ENCODE measurements at places on chromosomes 3 and 15. TPM values are rescaled to one million over a fixed set of nuclear protein-coding genes. Genes with fewer than 3 reads are reported as not detected.

ADIPOQ gene
- not detected for total RNA-seq

DNA sequence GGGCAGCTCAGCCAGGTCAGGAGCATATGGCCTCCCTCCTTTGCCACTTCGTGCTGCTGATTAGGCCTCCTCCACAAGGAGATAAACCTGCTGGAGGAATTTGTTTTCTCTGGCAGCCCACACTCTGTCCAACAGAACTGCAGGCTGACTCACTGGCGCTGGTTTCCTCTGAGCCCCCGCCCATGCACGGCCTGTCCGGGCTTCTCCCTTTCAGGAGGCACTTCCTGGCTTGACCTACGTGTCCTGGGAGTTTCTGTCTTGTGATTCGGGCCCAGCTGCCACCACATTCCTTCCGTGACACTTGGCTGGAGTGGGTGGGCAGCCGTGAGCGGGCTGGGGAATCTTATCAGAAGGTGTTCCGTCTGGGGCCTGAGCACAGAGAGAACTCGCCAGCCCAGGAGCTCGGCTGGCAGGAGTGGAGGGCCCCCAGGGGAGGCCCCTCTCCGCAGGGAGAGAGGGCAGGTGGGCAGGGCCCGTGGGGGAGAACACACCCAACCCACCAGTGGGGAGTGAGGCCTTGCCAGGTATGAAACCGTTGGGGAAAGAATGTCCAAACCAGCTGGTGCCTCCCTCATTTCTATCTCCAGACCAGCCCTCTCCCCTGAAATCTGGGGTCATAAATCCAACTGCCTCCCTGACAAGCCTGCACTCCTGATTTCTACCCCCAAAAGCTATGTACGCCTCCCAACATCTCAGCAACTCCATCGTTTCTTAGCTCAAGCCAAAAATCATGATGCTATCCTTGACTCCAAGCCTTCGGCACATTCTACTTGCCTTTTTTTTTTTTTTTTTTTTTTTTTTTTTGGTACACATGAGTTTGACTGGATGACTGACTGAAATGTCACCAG, 110.6 kb upstream of the MEF2A start:
- H3K27me3 ChIP-seq, result peaks cover 14% of the 10 kb centered on the region
- no peaks in the 10 kb centered on the region for H3K36me3 ChIP-seq
- no peak overlapping the region for H3K27ac ChIP-seq
- DNase-seq, result no peak
- peaks cover 9% of the 10 kb centered on the region for H3K4me1 ChIP-seq

DNA sequence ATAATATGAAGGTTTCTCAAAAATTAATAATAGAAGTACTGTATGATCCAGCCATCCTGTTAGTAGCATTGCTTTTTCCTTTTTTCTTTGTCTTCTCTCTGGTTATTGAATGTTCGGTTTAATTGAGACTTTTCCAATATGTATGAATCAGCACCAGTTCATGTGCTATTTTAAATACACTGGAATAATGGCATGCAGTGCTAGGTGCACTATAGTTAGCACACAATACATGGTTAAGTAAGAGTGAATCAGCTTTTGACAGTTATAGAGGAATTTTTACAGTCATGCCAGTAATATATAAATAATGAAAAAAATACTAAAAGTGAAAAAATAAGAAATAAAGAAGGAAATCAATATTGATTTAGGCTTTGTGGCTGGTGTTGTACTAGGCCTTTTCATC, 113.8 kb upstream of the STRIT1 start:
- DNase-seq, result no peak
- no peaks in the 10 kb centered on the region for H3K36me3 ChIP-seq
- H3K4me1 ChIP-seq, result peaks cover 8% of the 10 kb centered on the region

GRCh38 chr15:77532846-77533245, 99.9 kb downstream of the LINGO1 start:
- DNase-seq, result no peak
- H3K27me3 ChIP-seq, result peaks cover 26% of the 10 kb centered on the region
- H3K36me3 ChIP-seq, result no peaks in the 10 kb centered on the region
- H3K4me3 ChIP-seq, result no peak overlapping the region
- H3K27ac ChIP-seq, result no peak overlapping the region

DNA sequence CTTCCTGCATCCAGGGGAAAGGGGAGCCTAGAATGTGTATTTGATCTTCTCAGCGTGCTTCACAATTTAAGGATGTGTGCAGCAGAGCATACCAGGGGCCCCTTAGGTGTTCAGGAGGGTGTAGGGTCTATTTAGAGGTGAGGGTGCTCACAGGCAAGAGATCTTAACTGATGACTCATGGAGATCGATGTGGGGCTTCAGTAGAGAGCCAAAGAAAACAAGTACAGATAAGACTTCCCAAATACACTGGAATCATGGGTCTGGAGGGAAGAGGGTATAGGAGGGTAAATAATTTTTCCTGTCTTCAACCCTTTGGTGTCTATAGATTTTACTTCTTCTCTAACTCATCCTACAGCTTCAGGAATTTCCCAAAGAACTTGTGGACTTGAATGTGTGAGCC, 170.2 kb upstream of the LRRC3B start:
- H3K36me3 ChIP-seq, result no peaks in the 10 kb centered on the region
- H3K4me1 ChIP-seq, result peaks cover 16% of the 10 kb centered on the region
- H3K4me3 ChIP-seq, result no peak overlapping the region
- H3K27ac ChIP-seq, result no peak overlapping the region
- no peaks in the 10 kb centered on the region for H3K27me3 ChIP-seq

GRCh38 chr3:85603378-85603777, 644.6 kb downstream of the CADM2 start:
- H3K36me3 ChIP-seq, result no peaks in the 10 kb centered on the region
- DNase-seq, result no peak
- no peak overlapping the region for H3K4me3 ChIP-seq
- H3K4me1 ChIP-seq, result peaks cover 29% of the 10 kb centered on the region
- peak overlapping the region; percentile 94 for H3K27ac ChIP-seq

GRCh38 chr3:16886303-16886683, 1.5 kb downstream of the PLCL2 start:
- peaks cover 20% of the 10 kb centered on the region for H3K27me3 ChIP-seq
- H3K27ac ChIP-seq, result no peak overlapping the region
- no peaks in the 10 kb centered on the region for H3K36me3 ChIP-seq
- H3K4me3 ChIP-seq, result peak overlapping the region; percentile 87

ISLR2 gene
- 0.14 TPM for total RNA-seq

SAMMSON gene
- total RNA-seq, result 0.17 TPM

DNA sequence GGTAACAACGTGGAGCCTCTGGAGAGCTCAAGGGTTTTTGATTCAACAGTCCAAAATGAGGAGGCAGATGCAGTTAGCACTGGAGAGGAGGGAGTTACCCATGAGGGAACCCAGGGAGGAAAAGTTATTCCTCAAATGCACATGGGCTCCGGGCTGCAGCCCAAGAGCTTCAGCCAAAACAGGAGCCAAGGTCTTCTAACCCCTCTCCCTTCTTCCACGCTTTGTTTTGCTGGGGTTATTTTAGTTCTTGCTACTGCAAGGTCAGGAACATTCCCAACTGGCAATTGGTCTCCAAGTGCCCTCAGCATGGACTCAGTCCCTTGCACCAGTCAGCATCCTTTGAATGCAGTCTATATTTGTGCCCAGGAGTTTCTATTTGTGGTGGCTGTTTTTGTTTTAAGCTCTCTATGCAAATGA, 90.0 kb downstream of the TGFBR2 start:
- no peak overlapping the region for H3K27ac ChIP-seq
- H3K27me3 ChIP-seq, result no peaks in the 10 kb centered on the region
- H3K4me3 ChIP-seq, result no peak overlapping the region
- H3K36me3 ChIP-seq, result peaks cover 16% of the 10 kb centered on the region
- peaks cover 9% of the 10 kb centered on the region for H3K4me1 ChIP-seq

PCBP4 gene
- total RNA-seq, result 160 TPM

DNA sequence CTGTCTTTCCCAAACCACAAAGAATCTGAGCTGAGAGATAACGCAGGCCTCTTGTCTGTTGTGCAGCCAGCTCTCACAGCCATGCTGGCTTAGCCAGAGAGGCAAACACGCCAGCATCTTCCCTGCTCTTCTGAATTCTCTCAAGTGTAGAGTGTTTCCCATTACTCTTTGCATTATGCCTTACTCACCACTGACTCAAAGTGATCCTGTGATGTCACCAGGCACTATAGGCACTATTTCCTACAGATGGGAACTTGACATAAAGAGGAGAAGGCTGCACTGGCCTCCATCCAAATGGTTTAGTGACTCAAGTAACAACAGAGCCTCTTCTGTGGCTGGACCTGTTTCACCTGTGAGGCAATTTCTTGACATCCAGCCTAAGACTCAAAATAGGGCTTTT, 44.4 kb downstream of the PDZRN3 start:
- no peak overlapping the region for H3K27ac ChIP-seq
- peaks cover 5% of the 10 kb centered on the region for H3K36me3 ChIP-seq
- DNase-seq, result no peak
- H3K4me3 ChIP-seq, result no peak overlapping the region

IL17RE gene
- 4.9 TPM for total RNA-seq

GRCh38 chr3:197309528-197310361, 11.3 kb upstream of the DLG1 start:
- no peaks in the 10 kb centered on the region for H3K36me3 ChIP-seq
- H3K27me3 ChIP-seq, result no peaks in the 10 kb centered on the region
- H3K4me1 ChIP-seq, result peaks cover 12% of the 10 kb centered on the region
- DNase-seq, result no peak
- H3K4me3 ChIP-seq, result no peak overlapping the region

- H3K36me3 ChIP-seq, result no peaks in the 10 kb centered on the region
- no peak overlapping the region for H3K27ac ChIP-seq
- H3K4me3 ChIP-seq, result no peak overlapping the region
- no peak for DNase-seq
- H3K4me1 ChIP-seq, result peaks cover 2% of the 10 kb centered on the region
- H3K27me3 ChIP-seq, result no peaks in the 10 kb centered on the region
These were observed 555.9 kb downstream of the RSL24D1 start for GRCh38 chr15:54640873-54641272.

DNA sequence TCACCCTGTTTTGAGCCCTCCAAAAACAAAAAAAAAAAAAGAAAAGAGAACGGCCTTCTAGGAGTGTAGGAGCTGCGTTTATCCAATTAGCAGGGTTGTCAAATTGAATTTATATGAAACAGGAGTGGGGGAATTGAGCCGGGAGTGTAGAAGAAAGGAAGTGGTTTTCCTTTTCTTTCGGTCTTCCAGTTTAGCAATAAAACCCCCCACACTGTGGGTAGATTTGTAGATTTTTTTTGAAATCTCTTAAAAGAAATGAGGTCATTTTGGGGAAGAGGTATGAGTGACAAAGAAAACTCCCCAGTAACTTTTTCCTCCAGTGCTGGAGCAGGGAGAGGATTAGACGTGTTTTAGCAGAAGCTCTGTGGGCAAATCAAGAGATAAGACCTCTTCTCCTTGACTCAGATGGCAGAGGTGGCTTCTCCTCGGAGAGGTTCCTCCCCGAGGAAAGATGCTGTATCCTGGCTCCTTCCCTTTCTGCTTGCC, 30.8 kb downstream of the BOC start:
- H3K27ac ChIP-seq, result no peak overlapping the region
- no peak for DNase-seq
- peaks cover 21% of the 10 kb centered on the region for H3K4me1 ChIP-seq
- H3K27me3 ChIP-seq, result peaks cover 3% of the 10 kb centered on the region

GRCh38 chr3:58874248-58874741, 175.5 kb downstream of the CFAP20DC start:
- no peaks in the 10 kb centered on the region for H3K27me3 ChIP-seq
- H3K36me3 ChIP-seq, result no peaks in the 10 kb centered on the region
- H3K4me3 ChIP-seq, result no peak overlapping the region
- DNase-seq, result no peak
- peaks cover 3% of the 10 kb centered on the region for H3K4me1 ChIP-seq
- H3K27ac ChIP-seq, result no peak overlapping the region

DNA sequence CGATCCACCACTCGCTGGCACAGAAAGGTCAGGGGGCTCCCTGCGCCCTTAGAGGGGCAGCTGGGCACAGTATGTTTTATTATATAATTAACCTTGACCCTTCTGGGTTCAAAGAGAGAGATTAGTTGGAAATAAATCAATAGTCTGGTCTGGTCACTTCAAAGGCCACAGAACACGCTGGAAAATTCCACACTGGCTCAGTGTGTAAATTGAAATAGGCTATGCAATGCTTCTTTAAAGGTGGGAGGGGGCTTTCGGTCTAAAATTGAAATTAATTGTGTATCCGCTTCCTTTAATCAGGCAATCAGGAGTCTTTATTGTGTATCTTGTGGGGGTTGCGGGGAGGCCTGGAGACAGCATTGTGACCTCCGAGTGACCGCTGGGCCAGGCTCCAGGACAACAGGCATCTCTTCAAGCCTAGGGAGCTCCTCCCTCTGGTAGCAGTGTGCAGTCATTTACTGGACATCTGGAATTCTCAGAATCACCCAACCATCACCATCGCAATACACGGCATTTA, 8.0 kb downstream of the RNU5B-1 start:
- peaks cover 15% of the 10 kb centered on the region for H3K4me1 ChIP-seq
- peaks cover 2% of the 10 kb centered on the region for H3K27me3 ChIP-seq
- no peaks in the 10 kb centered on the region for H3K36me3 ChIP-seq
- DNase-seq, result no peak

GRCh38 chr15:30043211-30043655, 39.5 kb upstream of the GOLGA8J start:
- H3K4me1 ChIP-seq, result no peaks in the 10 kb centered on the region
- H3K4me3 ChIP-seq, result no peak overlapping the region
- H3K27ac ChIP-seq, result no peak overlapping the region

DNA sequence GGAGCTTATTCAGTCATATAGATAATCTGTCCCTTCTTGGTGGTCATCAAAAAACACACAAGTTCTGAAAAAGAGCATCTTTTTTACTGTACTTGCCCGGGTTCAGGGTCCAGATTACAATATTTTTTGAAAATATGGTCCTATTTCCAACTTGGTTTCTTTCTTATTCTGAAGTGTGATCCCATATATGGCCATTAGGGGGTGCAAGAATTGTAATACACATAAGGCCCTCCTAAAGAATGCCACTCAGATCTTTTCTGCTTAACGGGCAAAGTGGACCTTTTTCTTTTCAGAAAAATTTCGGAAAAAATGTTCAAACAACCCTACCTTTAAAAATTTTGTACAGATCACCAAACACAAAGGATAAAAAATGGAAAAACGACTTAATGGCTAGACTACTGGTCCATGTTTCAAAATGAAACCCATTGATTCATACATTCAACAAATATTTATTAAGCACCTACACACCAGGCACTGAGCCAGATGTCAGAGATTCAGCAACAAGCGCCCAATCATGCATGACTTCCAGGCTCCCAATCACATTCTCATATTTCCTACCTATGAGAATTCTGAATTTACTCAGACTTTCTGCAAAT, 102.0 kb upstream of the MYRIP start:
- H3K27ac ChIP-seq, result no peak overlapping the region
- peaks cover 21% of the 10 kb centered on the region for H3K27me3 ChIP-seq
- no peak overlapping the region for H3K4me3 ChIP-seq
- H3K36me3 ChIP-seq, result no peaks in the 10 kb centered on the region

FAM219B gene
- total RNA-seq, result 122 TPM

C3orf85 gene
- total RNA-seq, result not detected

- no peak overlapping the region for H3K4me3 ChIP-seq
- H3K36me3 ChIP-seq, result no peaks in the 10 kb centered on the region
- H3K27ac ChIP-seq, result no peak overlapping the region
- no peak for DNase-seq
These were observed 18.1 kb upstream of the SCN10A start for GRCh38 chr3:38834110-38834509.

Data from progenitor cell of endocrine pancreas (in vitro differentiated cells).